ENCODE measurements at places on chromosomes 6 and 20.

DNA sequence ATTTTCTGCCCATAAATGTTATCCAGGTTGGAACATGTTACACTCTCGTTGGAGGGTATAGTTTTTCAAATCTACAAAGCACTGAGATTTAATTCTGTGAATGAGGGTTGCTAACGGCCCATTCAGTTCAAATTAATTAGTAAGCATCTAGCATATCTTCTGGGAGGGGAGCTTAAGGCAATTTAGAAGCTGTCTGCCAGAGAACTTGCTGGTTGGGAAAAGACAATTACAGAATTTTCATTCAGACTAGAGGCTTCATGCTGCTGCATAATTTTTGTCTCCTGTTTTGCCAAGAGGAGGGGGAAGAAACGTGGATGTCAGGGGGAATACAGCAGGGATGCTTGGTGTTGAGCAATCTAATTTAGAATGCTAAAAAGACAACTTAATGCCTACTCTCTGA is 268.3 kb upstream of the FAM83B start:
- no peak for DNase-seq

DNA sequence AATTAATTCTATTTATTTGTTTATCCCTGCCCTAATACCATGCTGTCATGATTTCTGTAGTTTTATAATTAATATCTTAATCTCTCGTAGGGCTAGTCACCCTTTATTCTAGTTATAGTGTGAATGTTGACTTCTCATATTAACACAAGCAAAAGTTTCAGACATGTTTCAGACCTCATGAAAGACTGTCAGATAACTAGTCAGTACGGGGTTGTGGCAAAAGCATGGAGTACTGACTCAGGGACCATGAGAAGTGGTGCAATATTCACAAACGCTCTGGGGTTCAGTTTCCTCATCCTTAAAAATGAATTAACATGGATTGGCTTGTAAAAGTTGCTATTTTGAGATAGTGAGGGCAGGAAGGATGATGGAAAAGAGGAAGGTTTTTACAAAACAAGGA is 148.9 kb downstream of the TMEM200A start:
- DNase-seq, result no peak

- no peak for DNase-seq
These were observed 286.0 kb upstream of the CDH4 start for GRCh38 chr20:60966031-60966430.

- no peak for DNase-seq
These were observed 151.1 kb downstream of the TRIM27 start for GRCh38 chr6:28772480-28773381.

DNA sequence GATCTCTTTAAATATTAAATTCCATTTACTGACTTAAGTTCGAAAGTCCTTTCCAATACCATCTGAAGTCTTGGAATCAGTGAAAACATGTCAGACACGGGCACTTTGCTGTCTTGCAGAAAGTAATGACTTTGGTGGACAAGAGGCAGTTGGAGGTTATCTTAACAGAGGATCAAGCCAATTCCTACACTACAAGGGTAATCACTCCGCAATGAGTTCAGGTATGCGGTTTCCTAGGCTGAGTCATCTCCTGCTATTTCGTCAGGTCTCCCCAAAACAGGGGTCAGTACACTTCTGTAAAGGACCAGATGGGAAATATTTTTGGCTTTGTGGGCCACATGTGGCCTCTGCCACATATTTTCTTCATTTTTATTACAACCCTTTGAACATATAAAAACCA is 656.6 kb downstream of the KIF16B start:
- DNase-seq, result no peak

GRCh38 chr6:118963003-118963402 is 28.0 kb upstream of the MCM9 start:
- no peak for DNase-seq

GRCh38 chr20:1838556-1839279 is 56.5 kb upstream of the SIRPA start:
- no peak for DNase-seq

GRCh38 chr6:37592085-37592698 is 92.5 kb upstream of the CCDC167 start:
- no peak for DNase-seq

GRCh38 chr6:38326837-38327236 is 312.9 kb downstream of the BTBD9 start:
- no peak for DNase-seq

- no peak for DNase-seq
These were observed 624.7 kb upstream of the NOX3 start for GRCh38 chr6:156080371-156080770.

GRCh38 chr6:163323705-163324104 is 90.8 kb upstream of the QKI start:
- DNase-seq, result no peak

DNA sequence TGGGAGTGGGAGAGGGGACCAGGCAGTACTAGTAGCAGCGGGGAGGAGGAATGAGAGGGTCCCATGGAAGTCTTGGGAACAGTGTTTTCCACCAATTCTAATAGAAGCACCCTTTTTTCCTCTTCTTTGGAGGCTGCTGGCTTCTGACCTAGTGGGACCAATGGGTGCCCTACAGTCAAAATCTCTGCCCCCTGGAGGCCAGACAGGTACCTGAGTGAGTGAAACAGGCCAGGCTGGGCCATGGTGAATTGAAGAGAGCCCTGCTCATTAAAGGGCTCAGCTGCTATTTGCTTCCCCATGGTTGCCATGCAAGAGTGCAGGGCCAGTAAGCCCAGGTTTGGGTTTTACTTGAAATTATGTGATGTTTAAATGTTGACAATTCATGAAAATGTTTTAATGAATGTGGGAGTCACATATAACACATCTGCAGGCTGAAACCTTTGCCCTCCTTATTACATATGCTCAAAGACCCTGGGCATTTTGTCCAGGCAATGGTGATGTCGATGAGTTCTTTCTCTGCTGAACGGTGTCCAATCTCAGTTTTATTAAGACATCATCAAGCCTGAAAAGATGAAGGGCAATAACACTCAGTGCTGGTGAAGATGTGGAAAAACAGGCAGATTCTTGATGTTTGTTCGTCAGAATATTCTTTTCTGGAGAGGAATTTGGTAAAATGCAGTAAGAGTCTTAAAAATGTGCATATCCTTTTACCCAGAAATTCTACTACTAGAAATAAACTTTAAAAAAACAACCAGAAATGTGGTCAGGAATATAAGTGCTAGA is 42.3 kb upstream of the OCSTAMP start:
- no peak for DNase-seq

GRCh38 chr6:80477591-80477990 is 371.1 kb downstream of the BCKDHB start:
- DNase-seq, result no peak

DNA sequence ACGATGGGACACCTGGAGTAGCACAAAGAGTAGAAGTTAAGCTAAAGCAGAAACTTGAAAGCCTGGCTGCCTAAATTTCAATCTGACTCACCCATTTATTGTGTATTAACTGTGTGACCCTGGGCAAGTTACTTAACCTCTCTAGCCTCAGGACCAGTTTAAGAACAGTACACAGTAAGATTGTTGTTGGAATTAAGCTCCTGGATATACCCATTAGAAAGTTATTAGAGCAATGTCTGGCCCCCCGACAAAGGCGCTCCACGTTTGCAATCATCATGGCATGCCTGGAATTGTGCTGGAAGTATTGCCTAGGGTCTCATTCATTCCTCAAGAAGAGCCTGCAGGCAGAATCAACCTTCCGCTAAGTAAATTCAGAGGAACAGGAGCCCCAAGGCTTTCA is 1.4 kb downstream of the SDC4 start:
- no peak for DNase-seq

- DNase-seq, result no peak
These were observed 496.7 kb downstream of the RNF144B start for GRCh38 chr6:18883851-18884250.

DNA sequence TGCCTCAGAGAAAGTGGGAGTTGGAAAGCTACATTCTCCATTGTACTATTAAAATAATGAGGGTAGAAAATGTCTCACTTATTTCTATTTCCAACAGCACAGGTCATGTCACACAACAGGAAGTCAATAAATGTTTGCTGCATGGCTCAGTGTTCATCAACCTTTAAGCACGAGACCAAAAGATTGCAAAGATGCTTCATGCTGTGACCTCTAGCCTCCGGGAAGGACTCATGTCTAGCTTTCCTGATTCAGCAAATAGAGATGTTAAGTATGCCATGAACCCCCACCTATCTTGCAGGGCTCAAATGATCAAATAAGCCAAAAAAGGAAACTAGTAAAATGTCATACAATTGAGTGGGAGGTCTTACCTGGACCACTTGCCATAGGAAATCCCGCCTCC is 57.4 kb downstream of the NCOA6 start:
- no peak for DNase-seq

DNA sequence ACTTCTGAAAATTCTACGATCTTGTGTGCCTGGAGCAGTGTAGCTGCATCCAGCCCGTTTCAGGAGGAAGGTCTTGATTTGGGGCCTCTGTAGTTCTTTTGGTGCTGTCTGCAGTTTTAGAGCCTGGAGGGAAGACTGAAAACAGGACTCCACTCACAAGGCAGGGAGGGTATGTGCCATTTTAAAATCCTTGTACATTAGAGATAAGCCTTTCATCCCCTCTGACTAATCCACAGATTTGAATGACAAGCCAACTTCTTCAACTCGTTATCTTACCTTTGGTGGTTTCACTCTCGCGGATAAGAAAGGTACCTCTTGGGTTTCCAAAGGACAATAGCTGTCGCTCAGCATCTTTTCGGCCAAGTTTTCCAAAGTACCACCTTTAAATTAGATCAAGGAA is 98.0 kb upstream of the TRAF3IP2 start:
- DNase-seq, result no peak

GRCh38 chr20:37598575-37599342 is 71.1 kb upstream of the BLCAP start:
- no peak for DNase-seq

- no peak for DNase-seq
These were observed 1.2 kb downstream of the ZFAND3 start for GRCh38 chr6:37820718-37821079.

DNA sequence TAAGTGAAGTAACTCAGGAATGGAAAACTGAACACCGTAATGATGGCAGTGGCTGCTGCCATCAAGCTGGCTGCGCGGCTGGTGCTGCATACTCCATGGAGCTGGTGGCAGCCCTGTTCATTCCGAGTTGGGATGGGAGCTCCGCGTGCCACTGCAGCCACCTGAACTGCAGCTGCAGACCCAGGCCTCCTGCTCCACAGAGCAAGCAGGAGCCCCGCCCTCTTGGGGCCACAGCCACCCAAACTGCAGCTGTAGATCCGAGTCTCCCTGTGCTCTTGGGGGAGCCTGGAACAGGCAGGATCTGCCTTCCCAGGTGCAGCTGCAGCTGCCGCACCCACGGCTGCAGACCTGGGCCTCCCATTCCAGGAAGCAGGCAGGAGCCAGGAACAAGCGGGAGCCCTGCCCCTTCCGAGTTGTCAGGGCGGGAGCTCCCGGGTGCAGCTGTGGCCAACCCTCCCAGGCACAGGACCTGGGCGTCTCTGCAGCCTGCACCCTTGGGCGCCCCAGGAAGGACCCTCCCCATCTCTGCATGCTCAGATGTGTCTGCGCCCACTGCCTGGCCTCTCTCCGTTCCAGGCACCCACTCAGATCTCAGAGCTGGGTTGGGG is 120.2 kb downstream of the GMPR start:
- DNase-seq, result no peak

- DNase-seq, result no peak
These were observed 850.8 kb downstream of the EPHA7 start for GRCh38 chr6:92568541-92568940.

DNA sequence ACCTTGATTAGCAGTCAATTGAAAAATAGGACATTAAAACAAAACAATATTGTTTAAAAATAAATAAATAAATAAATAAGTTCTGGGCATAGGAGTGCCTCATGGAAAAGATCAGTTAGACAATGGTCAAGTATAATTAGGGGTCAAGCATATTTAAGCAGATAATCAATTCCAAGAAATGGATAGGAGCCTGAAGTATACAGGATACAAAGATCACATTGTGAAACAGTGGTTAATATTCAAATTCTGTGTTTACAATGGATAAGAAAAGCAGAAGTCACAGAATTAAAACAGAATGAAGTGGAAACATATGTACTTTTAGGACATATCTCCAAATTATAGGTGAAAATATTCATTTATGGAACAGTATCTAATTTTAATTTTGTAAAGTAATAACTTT is 1028.6 kb upstream of the CITED2 start:
- no peak for DNase-seq

GRCh38 chr6:110541701-110542309 is 65.4 kb upstream of the SLC22A16 start:
- no peak for DNase-seq

GRCh38 chr6:87093651-87094050 is 1.3 kb downstream of the CGA start:
- no peak for DNase-seq

- DNase-seq, result no peak
These were observed 99.6 kb downstream of the PREX1 start for GRCh38 chr20:48728042-48728825.

- no peak for DNase-seq
These were observed 1.1 kb downstream of the TCP11 start for GRCh38 chr6:35139924-35140638.

DNA sequence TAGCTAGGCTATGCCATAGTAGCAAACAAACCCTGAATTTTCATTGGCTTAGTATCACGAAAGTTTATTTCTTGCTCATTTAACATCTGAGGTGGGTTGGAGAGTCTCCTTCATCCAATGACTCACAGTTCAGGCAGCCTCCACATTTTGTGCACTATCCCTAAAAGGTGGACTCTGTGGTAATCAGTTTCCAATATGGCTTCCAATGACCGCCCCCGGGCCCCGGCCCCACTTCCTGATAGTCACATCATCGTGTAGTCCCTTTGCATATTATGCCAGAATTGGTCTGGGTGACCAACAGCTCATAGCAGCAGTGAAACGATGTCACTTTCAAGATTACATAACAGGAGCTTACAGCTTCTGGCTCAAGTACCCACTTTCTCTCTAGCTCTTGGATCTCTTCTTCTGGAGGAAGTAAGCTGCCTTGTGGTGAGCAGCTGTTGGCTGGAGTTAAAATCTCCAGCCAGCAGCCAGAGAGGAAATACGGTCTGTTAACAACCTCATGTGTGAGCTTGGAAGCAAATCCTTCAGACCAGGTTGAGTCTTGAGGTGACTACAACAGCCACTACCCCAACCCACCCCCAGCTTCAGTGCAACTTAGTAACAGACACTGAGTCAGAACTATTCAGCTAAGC is 7.8 kb downstream of the HCRTR2 start:
- no peak for DNase-seq

GRCh38 chr6:139144490-139145085 is 9.7 kb downstream of the HECA start:
- no peak for DNase-seq

GRCh38 chr6:136771306-136771705 is 21.0 kb downstream of the MAP3K5 start:
- DNase-seq, result no peak

All from stimulated activated CD8-positive, alpha-beta memory T cell treated with anti-CD3 and anti-CD28 coated beads, Interleukin-4, amount 100 ng/mL, for 1 hour (primary cell).